SJSA1 (cell line): ENCODE measurements at places on chromosomes 7 and 10. TPM values are rescaled to one million over a fixed set of nuclear protein-coding genes. Genes with fewer than 3 reads are reported as not detected.

- no peak for DNase-seq
Observed at GRCh38 chr10:16799621-16800020, 17.6 kb downstream of the RSU1 start.

DNA sequence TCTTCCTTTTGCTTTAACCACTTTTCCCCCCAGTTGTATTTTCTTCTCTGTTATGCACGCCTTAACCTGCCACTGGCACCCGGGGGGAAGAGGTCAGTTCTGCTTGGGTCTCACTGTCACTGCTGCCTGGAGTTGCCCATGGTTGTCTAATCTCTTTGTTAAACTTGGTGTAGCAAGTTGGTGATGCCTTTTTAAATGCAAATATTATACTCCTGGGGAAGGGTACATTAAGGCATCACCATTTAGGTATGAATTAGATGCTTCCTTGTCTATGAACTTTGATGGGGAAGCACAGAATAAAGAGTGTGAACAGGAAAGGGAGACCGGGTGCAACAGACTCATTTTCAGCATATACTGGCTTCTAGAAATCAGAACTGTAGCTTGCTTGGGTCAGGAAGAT lies 9.1 kb upstream of the SORCS3 start:
- DNase-seq, result no peak

DNA sequence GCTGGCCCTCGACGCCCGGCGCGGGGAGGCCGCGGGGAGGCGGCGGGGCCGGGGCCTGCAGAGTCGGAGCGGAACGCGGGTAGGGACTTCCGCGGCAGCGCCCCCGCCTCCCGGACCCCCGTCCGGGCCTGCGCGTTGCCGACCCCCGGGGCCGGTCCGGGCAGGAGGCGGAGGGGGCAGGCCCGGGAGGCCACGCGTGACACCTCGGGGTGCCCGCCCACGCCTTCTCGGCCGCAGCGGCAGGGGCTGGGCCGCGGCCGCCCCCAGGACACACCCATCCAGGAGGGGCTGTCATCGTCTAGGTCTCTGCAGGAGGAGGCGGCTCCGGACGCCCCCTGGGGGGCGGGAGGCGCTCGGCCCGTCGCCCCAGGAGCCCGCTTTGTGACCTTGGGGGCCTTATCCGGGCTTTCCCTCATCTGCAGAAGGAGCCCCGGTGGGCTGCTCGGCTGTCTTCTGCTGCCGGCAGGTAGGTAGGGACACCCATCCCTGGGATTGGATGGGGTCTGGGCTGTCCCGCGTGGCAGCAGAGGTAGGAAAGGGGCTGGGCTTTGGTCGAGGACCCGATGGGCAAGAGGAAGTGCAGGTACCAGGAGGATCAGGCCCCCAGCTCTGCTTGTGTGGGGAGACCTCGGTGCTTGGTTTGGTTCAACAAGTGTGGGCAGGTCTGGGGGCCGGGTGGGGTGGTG lies 569 bp downstream of the ZNF316 start:
- peak; percentile 28 for DNase-seq

GRCh38 chr7:29335188-29336083 lies 140.9 kb downstream of the CHN2 start:
- no peak for DNase-seq

DNA sequence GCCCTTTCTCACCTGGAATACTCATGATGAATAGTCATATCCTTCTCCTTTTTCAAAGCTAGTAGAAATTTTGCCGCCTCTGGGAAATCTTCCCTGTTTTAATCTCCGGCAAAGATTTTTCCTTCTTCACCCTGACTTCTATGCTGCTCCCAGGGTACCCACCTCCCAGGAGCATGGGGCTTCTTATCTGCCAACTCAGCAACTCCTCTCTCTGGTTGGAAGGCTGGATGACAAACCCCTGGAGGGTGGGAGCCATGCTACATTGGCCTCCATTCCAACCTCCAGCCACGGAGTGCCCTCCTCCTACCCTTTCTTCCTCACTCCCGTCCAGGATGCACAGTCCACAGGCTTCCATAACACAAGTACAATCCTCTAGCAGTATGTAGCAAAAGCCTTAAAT lies 19.9 kb downstream of the NEUROG3 start:
- DNase-seq, result no peak

DNA sequence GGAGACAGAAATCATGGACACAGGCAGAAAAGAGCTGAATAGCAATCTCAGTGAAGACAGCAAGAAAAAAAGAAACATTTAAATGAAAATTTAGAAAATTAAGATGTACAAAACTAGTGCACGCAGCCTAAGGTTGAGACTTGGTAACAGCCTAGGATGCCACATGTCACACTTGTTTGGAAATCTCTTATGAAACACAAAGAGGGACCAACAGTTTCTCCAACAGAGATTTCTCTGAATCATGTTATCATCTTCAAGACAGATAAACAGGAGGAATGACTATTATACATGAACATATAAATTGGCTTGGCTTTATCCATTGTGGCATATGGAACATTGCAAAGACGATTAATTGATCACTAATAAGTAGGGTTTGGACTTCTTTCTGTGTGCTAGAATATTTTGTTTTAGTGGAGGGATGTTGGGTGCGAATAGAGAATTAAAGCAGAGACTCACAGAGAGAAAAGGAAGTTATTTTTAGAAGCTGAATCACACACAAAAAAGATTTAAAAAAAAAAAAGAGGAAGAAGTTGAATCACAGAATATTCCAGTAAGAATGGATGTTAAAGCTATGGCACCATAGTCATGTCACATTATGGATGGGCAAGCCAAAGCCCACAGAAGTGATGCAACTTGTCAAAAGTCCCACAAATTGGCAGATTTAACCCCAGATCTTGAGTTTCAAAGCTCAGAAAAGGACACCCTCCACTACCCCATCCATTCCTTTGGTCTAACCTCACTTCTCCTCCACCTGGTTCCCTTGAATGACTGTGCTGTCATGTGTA lies 91.6 kb downstream of the MYOF start:
- no peak for DNase-seq

- DNase-seq, result no peak
Observed at GRCh38 chr10:124515244-124515970, 53.8 kb downstream of the LHPP start.

Gene CALN1
- total RNA-seq, result not detected in 2 replicates

Gene RRP12
- 25.1 and 26.4 TPM in 2 replicates for total RNA-seq

Gene FAM237B
- not detected in 2 replicates for total RNA-seq

Gene MYO3A
- not detected in 2 replicates for total RNA-seq

Gene OR6V1
- not detected in 2 replicates for total RNA-seq

Gene ABCB4
- 15.0 and 16.1 TPM in 2 replicates for total RNA-seq

Gene PTPN12
- total RNA-seq, result 24.7 and 34.8 TPM in 2 replicates
